HEK293T (cell line): ENCODE measurements at places on chromosomes 7 and 10.
A peak's percentile ranks its signal among the peaks of the same experiment; 100 is the strongest.

GRCh38 chr10:31808258-31809218, 120.1 kb downstream of the ARHGAP12 start:
- DNase-seq, result peak; percentile 8

GRCh38 chr10:12067336-12067735, 1.4 kb upstream of the DHTKD1 start:
- no peak for DNase-seq

- no peak for DNase-seq
Measured at GRCh38 chr10:23390809-23391208, 46.2 kb upstream of the C10orf67 start.

- no peak for DNase-seq
Measured at GRCh38 chr10:450463-450862, 239.0 kb downstream of the DIP2C start.

DNA sequence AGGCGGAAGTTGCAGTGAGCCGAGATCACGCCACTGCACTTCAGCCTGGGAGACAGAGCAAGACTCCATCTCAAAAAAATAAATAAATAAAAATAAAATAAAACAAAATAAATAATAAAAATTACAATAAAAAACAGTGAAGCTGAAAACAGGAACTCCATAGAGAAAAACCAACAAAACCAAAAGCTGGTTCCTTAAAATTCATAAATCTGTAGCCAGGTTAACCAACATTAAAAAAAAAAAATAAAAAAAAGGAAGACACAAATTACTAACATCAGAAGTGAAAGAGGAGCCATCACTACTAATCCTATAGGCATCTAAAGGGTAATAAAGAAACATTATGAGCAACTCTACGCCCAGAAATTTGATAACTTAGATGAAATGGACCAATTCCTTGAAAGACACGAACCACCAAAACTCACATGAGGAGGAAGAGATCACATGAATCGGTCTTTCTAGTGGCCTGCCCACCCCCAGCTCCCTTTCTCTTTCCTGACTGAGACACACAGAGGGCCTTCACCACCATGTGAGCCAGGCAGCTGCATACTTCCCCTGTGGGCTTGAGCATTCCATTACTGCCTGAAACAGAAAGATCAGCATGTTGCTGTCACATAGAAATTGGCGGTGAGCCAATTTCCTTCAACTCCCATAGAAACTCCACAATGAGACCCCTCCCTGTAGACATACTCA, 208.7 kb downstream of the MAD1L1 start:
- no peak for DNase-seq
